GM12865 (cell line): ENCODE measurements at places on chromosomes 5 and 9.

- DNase-seq, result no peak
Measured at GRCh38 chr9:114048533-114049415, 29.3 kb downstream of the AMBP start.

- DNase-seq, result peak; percentile 95
Measured at GRCh38 chr5:65624025-65624570, at the start of gene TRIM23. Gene TRIM23 (minus strand): TSS chr5:65624333. CDS start chr5:65624274, 59 bp downstream.

GRCh38 chr5:96214442-96215197 lies 218.4 kb downstream of the PCSK1 start:
- no peak for DNase-seq

- no peak for DNase-seq
Measured at GRCh38 chr5:100401149-100401548, 134.0 kb upstream of the FAM174A start.

DNA sequence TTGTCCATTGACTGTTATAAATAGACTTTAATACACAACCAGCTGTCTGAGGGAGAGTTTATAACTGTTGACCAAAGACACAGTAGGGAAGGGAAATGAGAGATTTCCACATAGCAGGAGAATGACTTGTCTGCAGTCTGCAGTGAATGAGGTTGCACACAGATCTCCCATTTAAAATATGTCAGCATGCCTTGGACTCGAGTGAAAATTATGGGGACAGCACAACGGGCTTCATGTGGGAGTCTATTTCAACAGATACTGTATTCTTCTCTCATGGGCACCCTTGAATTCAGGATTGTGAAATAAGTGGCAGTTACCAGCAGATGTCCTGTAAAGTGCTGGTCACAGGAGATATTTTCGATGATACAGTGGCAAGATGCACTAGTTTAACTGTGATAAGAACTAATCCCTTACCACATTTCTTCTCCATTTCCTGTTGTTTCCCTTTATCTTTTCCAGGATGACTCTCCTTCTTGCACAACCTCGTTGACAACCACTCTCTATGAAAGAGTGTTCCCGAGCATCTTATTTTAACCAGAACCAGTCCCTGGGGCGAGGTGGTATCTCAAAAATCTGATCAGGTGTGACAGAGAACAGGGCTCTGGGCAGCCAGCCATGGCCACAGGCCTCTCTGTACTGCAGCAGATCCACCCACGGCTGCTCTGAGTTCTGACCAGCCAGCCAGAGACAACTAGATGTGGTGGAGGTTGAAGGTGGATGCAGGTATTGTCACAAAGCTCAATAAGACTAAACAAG lies 51.5 kb upstream of the MAP3K1 start:
- DNase-seq, result no peak

GRCh38 chr9:121780177-121781040 lies 129.0 kb downstream of the DAB2IP start:
- no peak for DNase-seq

DNA sequence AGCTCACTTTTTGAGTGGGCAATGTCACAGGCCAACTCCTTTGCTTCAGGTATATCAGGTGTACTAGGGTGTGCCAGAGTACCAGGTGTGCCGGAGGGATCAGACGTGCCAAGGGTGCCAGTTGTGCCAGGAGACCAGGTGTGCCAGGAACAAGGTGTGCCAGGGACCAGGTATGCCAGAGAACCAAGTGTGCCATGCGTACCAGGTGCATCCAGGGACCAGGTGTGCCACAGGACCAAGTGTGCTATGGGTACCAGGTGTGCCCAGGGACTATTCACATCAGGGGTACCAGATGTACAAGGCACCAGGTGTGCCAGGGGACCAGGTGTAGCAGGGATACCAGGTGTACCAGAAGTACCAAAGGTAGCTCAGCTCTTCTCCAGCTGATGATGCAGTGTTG lies 174.7 kb upstream of the S1PR3 start:
- DNase-seq, result no peak

- DNase-seq, result peak; percentile 99
Measured at GRCh38 chr9:96418083-96418919, at the start of gene ZNF367. Gene ZNF367 (minus strand): TSS chr9:96418370. CDS start chr9:96418032, 338 bp downstream.

- DNase-seq, result no peak
Measured at GRCh38 chr5:141910271-141910673, 13.4 kb upstream of the DELE1 start.

DNA sequence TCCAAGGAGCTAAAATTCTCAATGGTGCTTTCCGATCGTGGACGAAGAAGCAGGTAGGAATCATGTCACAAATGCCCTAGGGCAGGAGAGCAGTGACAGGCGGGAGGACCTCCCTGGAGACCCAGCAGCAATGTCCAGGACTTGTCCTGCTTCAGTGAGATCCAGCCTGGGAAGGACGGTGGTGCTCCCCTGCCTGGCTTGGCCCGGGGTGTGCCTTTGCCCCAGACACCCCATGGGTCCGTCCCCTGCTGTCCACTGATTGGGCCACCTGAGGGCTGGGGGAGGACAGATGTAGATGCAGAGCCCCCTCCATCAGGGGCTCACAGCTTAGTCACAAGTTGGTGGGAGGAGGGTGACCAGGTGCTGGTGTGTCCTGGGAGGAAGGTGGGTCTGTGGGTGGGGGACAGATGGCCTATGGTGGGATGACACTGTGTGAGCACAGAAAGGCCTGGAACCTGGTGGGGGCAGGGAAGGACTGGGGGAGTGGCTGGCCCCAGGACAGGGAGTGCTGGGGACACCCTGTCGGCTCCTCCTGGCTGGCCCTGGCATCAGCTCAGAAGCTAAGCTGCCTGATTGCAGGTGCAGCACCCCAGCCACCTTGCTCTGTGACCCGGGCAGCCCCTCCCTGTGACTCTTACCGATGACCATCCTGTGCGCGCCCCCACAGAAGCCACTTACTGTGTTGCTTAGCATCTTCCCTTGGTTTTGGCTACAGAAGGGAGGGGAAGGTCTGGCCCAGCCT lies 82.0 kb downstream of the PHF2 start:
- DNase-seq, result no peak

GRCh38 chr9:70595211-70595610 lies 180.8 kb upstream of the KLF9 start:
- no peak for DNase-seq

DNA sequence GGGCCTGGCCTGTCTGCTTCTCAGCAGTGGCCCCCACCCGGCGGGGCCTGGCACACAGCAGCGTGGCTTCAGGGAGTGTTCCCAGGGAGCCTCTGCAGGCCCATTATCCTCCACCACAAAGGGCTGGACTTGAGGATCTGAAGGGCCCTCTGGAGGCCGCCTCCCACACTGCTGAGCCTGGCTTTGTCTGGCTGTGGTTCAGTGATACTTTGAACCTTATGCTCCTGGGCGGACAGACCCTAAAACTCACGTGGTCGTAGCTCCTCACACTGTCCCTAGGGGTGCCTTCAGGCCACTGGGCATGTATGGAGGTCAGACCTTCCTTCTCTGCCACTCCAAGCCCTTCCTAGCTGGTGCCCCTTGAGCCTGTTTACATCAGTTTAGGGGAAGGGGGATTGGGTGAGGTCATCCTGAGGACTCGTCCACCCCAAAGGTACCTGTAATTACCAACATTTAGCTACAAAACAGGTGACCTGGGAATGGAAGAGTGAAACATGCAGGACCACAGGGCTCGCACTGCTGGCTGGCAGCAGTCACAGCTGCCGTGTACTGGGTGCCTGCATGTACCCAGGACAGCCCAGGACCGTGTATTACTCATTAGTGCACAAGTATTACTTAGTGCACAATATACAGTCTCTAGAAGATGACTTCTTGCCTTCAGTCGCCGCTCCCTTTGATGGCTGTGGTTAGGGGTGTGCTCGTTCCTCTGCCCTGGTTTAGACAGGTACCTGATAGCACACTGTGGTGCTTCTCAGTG lies 8.5 kb downstream of the GRHPR start:
- DNase-seq, result no peak

GRCh38 chr5:36723912-36724311 lies 117.5 kb downstream of the SLC1A3 start:
- DNase-seq, result peak; percentile 86

- no peak for DNase-seq
Measured at GRCh38 chr9:122377241-122378164, 6.7 kb downstream of the PTGS1 start.

DNA sequence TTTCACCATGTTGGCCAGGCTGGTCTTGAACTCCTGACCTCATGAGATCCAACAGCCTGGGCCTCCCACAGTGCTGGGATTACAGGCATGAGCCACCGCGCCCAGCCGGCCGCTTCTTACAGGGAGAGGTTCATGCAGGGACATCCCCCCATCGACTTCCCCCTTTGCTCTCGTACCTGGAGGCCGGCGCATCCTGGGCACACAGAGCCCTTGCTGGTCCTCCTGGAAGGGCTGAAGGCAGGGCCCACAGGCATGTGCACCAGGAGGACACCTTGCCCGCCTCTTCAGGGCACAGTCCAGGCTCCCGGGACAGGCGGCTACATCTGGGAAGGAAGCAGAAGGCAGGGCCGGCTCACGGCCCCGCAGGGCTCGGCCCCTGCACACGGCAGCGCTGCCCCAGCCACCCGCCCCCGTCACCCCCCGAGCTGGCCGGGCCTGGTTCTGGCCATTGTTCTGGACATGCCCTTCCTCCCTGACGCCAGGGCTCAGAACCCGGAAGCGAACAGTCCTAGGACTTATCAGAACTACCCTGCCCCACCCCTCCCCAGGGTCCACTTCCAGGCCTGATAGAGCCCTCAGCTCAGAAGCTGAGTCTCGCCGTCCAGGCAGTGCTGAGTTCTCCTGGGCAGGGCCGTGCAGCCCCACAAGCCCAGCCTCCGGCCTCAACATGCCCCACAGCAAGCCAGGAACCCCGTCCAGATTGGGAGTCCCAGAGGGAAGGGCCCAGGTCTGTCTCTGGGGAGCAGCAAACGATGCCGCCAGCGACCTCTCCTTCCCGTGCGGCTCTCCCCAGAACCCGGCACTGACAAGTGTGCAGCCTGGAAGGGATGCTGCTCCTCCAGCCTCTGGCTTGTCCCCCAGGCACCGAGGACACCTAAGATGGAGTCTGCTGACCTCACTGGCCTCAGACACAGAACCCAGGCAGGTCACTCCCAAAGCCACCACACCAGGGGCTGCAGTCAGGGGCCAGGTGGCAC lies 2.9 kb downstream of the NPDC1 start:
- no peak for DNase-seq

- DNase-seq, result no peak
Measured at GRCh38 chr5:143929486-143929885, 117.5 kb downstream of the HMHB1 start.

- no peak for DNase-seq
Measured at GRCh38 chr5:120405923-120406322, 58.2 kb upstream of the PRR16 start.

DNA sequence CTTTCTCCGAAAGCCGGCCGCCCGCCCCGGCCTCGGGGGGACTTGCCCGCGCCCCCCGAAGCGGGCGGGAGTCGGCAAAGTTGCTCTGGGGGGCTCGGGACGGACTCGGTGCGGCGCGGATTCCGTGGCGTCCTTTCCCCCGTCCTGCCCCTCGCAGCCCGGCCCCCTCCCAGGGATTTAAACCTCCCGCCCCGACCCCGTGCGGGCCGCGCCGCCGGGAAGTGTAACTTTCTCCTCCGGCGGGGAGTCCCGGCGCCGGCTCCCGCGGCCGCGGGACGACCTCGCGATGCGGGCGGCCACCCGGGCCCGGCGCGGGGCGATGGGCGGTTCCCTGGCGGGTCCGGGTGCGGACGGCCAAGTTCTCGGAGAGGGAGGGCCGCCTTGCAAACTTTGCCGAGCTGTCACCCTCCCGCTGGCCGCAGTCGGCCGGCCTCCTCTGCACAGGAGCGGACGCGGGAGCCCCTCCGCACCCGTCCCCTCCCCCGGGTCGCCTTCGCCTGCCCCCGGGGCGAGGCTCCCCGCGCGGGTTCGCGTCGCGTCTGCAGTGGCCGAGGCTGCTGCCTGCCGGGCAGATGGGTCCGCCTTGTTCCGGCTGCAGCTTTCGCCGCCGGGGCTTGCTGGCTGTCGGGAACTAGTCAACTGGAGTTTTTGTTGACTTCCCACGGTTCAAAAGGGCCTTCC lies 732 bp downstream of the PBX3 start:
- peak; percentile 56 for DNase-seq

DNA sequence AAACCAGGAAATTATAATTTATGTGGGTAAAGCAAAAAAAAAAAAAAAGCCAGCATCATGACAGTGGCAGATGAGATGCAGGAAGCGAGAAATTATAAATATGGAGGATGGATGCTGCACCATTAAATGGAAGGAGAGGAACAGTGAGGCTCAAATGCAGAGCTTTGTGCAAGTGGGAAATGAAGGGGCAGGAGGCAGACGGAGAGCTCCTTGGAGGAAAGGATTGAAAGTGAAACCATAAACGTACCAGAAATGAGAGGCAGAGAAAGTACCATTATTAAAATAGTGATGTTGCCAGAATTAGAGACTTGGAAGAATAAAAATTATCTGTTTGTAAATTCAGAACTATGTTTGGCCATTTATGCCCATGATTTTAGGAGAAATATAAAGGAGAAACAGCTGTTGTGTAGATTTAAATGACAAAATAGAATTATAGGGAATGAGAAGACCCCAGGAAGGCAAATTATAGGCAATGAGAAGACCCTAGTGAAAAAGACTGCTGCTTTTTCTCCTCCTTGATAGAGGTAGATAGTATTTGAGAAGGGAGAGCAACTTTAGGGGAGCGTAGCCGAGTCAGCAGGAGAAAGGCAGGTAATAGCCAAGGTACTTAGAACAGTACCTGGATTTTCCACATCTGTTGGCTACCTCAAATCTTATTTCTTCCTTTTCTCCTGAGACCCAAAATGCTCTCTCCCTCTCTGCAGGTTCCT lies 341.0 kb upstream of the CD180 start:
- no peak for DNase-seq
